ENCODE measurements at places on chromosomes 13 and 19.

GRCh38 chr13:80447747-80448146 lies 106.8 kb upstream of the SPRY2 start:
- DNase-seq: no peak

- no peak for DNase-seq
Observed at GRCh38 chr19:45314708-45315245, 7.9 kb downstream of the CKM start.

- no peak for DNase-seq
Observed at GRCh38 chr19:4134351-4134750, 10.4 kb upstream of the MAP2K2 start.

- no peak for DNase-seq
Observed at GRCh38 chr19:29098863-29099481, 114.0 kb downstream of the UQCRFS1 start.

GRCh38 chr19:41220811-41221210 lies 1.8 kb downstream of the AXL start:
- DNase-seq: no peak

DNA sequence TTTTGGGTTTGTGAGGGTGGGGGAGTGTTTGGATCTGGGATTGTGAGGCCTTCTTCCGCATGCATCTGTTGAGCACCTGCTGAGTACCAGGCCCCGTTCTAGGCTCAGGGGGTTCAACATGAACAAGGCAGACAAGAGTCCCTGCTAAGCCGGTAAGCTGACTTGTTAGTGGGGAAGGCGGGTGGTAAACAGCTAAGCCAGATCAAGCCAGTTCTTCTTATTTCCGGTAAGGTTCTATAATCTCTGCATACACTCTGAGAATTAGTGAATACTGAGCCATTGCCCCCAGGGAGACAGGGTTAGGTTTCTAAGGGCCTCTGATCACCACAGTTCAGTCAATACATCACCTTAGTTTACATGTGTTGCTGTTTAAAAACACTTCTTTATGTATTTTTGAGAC lies 9.9 kb upstream of the EHD2 start:
- no peak for DNase-seq

- no peak for DNase-seq
Observed at GRCh38 chr19:30743011-30743410, 370.8 kb downstream of the ZNF536 start.

DNA sequence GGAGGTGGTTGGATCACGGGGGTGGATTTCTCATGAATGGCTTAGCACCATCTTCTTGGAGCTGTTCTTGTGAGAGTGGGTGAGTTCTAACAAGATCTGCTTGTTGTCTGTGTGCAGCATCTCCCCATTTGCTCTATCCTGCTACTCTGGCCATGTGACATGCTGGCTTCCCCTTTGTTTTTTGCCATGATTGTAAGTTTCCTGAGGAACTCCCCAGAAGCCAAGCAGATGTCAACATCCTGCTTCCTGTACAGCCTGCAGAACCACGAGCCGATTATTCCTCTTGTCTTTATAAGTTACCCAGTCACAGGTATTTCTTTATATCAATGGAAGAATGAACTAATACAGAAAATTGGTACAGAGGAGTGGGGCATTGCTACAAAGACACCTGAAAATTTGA lies 2.3 kb upstream of the SIGLEC12 start:
- no peak for DNase-seq

DNA sequence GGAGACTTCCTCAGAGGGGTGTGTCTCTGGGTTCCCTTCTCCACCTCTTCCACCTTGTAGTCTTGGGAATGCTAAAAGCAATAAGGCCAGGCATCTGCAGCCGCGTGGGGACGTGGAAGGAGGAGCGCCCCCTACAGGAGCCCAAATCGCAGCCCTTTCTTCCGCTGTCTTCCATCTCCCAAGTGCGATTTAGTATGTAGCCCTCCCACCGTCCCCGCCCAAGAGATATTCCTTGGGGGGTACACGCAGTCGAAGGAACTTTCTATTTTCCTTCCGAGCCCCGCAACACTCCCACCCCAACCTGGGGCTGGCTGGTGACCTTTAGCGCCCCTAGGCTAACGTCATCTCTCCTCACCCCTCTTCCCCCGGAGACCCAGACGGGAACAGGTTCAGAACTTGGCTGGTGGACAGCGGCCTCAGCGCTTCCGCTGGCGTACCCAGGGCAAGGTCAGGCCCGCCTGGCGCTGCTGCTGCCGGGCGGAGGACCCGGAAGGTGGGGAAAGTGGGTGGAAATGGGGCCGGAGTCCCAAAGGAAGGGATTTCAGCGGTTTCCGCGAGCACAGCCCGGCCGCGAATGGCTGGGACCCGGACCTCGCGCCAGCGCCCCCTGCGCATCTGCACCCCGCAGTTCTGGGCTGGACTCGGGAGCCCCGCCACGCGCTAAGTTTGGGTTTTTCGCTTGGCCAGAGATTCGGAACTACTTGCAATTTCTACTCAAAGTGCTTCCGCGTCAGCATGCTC lies 2.1 kb upstream of the PCDH8 start:
- DNase-seq: no peak

DNA sequence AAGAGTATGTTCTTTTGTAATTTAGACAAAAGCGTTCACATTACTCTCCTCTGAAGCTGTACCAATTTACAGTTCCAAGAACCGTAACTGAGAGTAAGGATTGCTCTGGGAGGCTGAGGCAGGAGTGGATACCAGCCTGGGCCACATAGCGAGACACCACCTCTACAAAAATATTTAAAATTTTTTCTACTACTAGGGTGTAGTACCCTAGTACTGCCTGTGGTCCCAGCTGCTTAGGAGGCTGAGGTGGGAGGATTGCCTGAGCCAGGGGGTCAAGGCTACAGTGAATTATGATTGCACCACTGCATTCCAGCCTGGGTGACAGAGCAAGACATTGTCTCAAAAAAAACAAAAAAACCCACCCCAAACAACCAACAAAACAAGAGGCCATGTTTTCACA lies 12.1 kb upstream of the CYP2A6 start:
- no peak for DNase-seq

DNA sequence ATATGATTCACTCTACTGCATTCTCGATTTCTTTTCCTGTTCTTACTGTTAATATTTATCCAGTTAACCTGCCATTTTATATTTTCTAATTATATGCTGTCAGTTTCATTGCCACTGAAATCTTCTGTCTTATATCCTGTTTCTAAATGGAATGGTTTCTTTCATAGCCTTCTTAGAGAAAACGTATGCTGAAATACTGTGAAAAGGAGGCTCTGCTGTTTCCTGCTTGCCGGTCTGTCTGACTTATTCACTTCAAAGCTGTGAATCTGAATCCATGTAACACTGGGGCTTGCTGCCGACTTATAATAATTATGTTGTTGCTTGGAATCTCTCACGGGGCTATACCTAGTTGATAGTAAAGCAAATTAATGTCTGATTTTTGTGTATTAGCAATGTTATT lies 80.0 kb downstream of the GPR12 start:
- no peak for DNase-seq

- DNase-seq: no peak
Observed at GRCh38 chr19:19406878-19407632, 1.6 kb downstream of the GATAD2A start.

All from NCI-H2081 (cell line).